ENCODE measurements at places on chromosomes 1 and 21. TPM values are rescaled to one million over a fixed set of nuclear protein-coding genes. Genes with fewer than 3 reads are reported as not detected.

- no peaks in the 10 kb centered on the region for H3K27me3 ChIP-seq
- H3K4me3 ChIP-seq, result no peak overlapping the region
- peak; percentile 25 for DNase-seq
- no peaks in the 10 kb centered on the region for H3K36me3 ChIP-seq
Observed at GRCh38 chr1:47677241-47677940, 239.5 kb downstream of the FOXD2 start.

AIRE gene
- not detected for polyA plus RNA-seq

DNA sequence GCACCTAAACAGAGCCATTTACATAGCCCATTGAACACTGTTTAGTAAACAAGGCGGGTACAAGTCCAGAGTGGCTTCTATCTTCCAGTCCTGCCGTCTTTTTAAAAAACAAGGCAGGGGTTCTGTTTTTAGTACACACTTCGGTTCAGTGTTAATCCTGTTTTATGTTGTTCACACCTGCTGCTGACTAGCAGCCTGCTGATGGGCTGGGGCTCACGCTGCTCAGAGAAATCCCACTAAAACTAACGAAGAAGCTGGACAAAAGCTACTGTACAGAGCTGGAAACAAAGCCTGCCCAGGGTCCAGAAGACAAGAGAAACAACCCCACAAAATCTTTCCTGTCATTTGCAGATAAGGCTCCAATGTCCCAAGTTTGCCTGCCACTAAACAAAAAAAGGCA lies 13.2 kb downstream of the ESRRG start:
- H3K4me3 ChIP-seq, result no peak overlapping the region
- no peaks in the 10 kb centered on the region for H3K27me3 ChIP-seq
- no peaks in the 10 kb centered on the region for H3K36me3 ChIP-seq
- H3K27ac ChIP-seq, result no peak overlapping the region

KCNH1 gene
- polyA plus RNA-seq, result not detected

DNA sequence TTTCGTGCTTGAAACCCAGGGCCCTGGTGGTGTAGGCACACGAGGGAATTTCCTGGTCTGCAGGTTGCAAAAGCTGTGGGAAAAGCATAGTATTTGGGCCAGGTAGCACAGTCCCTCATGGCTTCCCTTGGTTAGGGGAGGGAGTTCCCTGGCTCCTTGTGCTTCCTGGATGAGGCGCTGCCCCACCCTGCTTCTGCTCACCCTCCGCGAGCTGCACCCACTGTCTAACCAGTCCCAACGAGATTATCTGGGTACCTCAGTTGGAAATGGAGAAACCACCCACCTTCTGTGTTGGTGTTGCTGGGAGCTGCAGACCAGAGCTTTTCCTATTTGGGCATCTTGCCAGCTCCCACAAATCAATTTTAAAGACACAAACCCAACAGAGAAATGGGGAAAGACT lies 183.0 kb downstream of the PHTF1 start:
- H3K27ac ChIP-seq, result no peak overlapping the region
- no peak overlapping the region for H3K4me3 ChIP-seq
- DNase-seq, result no peak
- H3K36me3 ChIP-seq, result no peaks in the 10 kb centered on the region

DNA sequence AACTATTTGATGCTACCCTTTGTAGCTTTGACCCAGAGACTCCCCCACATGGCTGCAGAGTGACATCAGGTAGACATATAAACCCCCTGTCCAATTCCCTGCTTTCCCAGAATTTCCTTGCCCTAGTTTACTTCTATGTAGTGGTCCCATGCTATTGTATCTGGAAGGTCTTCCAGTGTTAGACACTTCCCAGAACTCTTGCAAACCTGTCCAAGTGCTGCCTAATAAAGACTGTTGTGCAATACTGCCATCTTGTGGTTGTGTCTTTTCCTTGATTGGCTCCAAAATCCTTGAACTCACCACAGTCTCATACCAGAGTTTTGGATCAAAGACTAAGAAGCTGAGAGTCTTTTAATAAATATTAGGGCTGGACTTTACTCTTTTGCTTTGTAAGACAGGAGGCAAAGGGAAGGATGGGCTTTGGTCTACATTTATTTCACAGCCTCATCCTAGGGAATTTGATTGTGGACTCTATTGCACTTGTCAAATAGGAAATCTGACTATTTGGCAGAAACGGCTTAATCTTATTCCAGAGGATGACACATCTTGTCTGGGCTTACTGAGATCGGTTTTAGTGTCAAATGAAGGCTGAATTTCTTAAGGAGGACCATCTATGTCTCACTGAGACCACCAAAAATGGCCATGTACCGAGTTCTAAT lies 169.9 kb downstream of the LRRC7 start:
- H3K4me1 ChIP-seq, result no peaks in the 10 kb centered on the region
- H3K36me3 ChIP-seq, result no peaks in the 10 kb centered on the region
- no peak for DNase-seq
- H3K27me3 ChIP-seq, result no peaks in the 10 kb centered on the region
- no peak overlapping the region for H3K4me3 ChIP-seq
- no peak overlapping the region for H3K27ac ChIP-seq

GRCh38 chr21:45358261-45358670 lies 46.7 kb upstream of the COL18A1 start:
- H3K4me1 ChIP-seq, result peaks cover under 1% of the 10 kb centered on the region
- no peak for DNase-seq
- H3K36me3 ChIP-seq, result no peaks in the 10 kb centered on the region
- peak overlapping the region; percentile 82 for H3K27ac ChIP-seq
- no peak overlapping the region for H3K4me3 ChIP-seq

Data from sigmoid colon (tissue), 7 donors.